ENCODE measurements at places on chromosomes 3 and 15.

GRCh38 chr3:179743913-179744312 is 91.1 kb downstream of the USP13 start:
- no peak for DNase-seq

DNA sequence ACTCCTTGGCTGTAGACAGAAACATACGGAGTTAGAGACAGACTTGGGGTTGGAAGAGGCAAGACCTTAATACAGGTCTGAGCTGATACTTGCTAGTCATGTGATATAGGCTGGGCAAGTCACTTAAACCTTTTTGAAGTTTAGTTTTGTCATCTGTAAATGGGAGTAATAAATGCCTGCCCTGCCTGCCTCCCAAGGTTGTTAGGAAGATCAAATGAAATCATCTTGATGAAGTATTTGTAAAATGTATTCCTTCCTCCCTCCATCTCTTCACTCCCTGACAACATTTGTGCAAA is 2.9 kb downstream of the PXK start:
- DNase-seq: no peak

- DNase-seq: no peak
These were observed 101.6 kb upstream of the LPP start for GRCh38 chr3:188052169-188053035.

DNA sequence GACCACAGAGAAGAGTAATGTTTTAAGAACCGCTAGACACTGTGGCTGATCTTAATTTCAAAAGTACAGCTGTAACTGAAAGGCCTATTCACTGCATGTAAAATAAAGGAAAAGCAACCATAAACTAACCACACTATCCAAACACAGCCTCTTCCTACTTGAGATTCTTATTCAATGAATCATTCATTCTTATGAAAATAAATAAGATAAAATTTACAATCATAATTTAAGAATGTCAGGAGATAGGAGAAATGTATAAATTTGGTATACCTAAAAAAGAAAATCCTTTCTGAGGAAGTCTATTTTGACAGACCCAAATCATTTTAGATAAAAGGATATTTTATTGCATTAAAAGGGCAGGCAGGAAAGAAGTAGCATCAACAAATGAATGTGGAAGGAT is 533.5 kb upstream of the ZNF385D start:
- DNase-seq: no peak

DNA sequence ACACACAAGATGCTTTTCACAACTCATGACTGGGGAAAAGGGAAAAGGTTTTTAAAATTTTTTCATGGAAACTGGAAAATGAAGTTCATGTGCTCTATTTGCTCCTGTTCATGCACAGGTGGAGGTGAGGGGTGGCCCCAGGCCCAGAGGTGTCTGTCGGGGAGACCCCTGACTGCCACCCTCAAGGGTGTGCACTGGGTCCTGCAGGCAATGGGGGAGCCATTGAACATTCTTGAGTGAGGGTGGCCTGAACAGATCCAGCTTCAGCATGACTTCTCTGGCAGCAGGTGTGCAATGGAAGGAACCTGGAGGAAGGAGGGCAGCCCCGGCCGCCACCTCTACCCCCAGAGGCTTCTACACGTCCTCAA is 145.3 kb upstream of the IQSEC1 start:
- DNase-seq: no peak

- DNase-seq: no peak
These were observed 65.0 kb upstream of the IQSEC1 start for GRCh38 chr3:13137941-13138832.

DNA sequence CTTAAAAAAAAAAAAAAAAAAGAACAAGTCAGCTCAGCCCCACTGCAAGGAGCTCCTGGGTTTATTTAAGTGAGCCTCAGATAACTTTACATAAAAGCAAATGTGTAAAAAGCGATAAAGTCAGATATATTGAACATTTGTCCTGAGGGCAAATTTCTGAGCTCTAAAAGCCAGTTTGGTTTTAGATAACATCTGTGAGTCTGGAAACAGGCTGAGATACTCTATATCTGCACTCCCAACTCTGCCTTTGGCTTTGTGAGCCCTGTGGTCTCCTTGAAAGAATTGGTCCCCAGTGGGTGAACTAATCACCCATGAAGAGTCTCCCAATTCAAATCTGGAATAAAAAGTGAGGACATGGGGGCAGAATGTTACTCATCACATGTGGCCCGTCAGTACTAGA is 104.6 kb downstream of the APBA2 start:
- no peak for DNase-seq

- no peak for DNase-seq
These were observed 211.6 kb downstream of the TNIK start for GRCh38 chr3:171248426-171249111.

DNA sequence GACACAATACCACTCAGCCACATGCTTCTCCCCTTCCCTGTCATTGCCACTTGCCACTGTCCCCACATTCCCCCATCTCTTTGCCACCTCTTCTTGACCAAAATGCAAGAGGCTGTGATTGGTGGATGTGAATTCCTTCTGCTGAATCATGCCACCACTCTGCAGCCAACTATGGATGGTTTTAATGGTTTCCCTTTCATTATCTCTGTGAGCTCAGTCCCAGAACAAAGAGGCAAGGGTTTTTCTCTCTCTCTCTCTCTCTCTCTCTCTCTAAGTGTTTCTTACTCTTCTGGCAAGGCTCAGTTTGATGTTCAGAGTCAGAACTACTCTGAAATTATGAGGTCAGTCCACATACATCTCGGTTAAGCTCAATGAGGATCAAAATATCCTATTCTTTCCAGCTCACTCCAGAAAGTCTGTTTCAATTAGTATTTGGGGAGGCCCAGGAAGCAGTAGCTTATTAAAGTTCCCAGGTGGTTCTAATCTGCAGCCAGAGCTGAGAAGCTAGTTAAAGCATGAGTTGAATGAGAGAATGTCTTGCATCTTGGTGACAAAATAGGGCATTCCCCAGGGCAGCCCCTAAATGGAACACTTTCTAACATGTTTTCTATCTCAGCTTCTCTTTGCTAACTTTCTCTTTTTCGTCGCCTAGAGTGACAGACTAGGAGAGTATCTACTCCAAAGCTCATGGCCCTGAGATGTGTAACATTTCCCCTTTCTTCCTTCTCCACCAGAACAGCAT is 8.5 kb upstream of the ILDR1 start:
- no peak for DNase-seq

DNA sequence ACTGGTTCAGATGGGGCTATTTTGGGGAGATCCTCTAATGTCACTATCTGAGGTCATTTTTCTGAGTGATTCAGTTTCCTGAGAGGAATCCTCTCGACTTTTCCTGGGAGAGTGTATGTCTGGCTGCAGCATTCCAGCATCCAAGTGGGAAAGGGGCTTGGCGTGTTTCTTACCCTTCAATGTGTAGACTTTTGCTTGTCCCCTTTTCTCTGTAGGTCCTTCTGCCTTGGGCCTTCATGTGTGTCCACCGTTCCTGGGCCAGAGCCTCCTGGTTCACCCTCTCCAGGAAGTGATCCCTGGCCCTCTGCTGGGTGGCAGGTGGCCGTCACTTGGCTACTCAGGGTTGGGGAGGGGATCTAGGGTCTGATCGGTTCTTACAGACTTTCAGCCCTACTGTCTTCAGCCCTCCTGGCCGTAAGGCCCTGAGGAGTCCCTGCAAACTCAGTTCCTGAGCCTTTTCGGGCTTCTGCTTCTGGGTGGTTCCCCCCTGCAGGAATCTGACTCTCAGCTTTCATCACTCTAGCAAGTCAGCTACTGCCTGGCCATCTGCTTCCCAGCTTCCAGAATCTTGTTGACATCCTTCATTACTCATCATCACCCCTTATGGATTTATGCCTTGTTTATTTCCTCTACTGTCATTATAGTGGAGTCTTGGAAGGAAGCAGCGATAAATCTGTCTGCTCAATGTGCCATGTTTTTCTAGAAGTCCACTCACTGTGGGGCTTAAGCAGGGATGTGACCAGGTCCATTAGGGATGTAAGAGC is 36.5 kb downstream of the GOLGA6L10 start:
- no peak for DNase-seq

GRCh38 chr15:89095073-89095472 is 6.8 kb downstream of the ABHD2 start:
- no peak for DNase-seq

DNA sequence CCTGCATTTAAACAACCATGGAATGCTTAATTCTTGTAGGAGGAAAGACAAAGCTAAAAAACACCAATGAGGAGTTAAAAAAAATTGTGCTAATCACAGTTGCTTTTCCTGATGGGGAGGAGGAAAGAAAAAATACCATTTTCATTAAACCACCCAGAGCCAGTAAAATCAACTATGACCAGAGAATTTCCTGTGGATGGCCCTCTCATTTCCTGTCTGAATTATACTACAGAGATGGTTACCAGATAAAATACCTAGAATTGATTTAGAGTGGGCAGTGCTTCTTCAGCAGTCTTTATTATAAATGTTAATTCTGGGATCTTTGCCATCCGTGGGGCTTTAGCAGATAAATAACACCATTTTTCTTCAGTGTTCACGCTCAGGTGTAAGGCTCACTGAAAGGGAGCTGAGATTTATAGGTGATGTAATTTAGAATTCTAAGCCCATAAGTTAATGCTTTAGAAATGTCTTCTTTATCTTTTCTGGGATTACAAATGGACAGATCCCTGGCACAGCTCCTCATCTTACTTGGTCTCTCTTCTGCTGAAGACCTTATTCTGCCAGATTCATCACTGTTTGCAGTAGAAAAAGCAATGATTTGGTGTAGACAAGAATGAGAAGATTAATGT is 37.9 kb downstream of the RETNLB start:
- no peak for DNase-seq

DNA sequence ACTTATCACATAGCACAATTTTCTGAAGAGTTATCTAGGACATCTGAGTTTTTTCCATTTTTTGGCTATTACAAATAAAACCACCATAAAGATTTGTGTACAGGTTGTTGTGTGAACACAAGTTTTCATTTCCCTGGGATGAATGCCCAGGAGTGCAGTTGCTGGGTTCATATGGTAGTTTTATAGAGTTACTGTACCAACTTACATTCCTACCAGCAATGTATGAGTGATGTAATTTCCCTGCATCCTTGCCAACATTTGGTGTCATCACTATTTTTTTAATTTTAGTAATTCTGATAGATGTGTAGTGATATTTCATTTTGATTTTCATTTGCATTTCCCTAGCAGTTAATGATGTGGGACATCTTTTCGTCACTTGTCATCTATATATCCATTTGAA is 20.5 kb downstream of the FILIP1L start:
- DNase-seq: no peak

DNA sequence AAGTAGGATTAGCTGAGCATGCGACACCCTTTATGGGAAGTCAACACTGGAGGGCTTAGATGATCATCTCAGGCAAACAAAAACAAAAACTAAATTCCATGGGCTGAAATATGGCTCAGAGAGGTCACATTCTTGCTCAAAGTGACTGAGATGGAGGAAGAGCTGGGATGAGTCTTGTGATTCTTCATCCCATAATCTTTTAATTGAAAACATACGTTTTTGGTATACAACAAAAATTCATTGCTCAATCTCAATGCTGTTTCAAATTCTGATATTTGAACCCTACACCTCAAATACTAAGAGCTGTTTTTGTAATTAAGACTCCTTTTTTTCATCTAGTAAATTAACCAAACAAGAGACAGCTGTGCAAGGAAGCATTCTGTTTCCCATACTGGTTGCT is 257.0 kb downstream of the NR1D2 start:
- no peak for DNase-seq

GRCh38 chr3:117200962-117201361 is 491.4 kb downstream of the TUSC7 start:
- no peak for DNase-seq

- no peak for DNase-seq
These were observed 57.5 kb upstream of the TMCO5A start for GRCh38 chr15:37876900-37877299.

- no peak for DNase-seq
These were observed 5.5 kb upstream of the BUB1B start for GRCh38 chr15:40155270-40155910.

- no peak for DNase-seq
These were observed 102.2 kb downstream of the AQP9 start for GRCh38 chr15:58240191-58240932.

DNA sequence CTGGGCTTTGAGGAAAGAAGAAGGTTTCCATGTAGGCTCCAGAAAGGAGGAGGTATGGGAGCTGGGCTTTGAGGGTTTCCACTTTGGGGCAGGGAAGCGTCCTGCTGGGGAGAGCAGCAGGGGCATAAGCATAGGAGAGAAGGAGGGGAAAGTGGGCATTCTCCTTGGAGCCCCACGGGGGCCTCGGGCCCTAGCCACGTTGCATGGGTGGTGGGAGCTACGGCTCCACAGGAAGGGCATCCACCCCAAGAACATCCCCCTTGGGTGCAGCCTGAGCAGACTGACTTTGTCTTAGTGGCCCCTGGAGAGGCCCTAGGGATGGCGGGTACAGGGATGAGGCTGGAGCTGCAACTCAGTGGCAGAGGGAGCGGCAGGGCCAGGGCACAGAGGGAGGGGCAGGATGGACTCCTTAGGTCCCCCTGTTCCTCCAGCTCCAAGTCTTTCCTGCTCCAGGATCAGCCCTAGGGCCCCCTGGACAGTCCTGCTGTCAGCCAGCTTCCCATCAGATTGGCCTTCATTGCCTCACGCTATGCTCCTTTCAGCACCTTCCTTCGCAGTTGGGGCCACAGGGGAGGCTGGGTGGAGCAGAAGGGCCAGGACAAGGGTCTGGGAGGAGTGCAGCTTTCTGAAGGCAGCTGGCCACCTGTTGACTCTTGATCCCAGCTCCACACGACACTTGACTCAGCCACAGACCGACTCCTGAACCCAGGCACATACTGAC is 22.9 kb downstream of the PRR20G start:
- no peak for DNase-seq

GRCh38 chr3:140355481-140355880 is 322.4 kb upstream of the TRIM42 start:
- DNase-seq: no peak

DNA sequence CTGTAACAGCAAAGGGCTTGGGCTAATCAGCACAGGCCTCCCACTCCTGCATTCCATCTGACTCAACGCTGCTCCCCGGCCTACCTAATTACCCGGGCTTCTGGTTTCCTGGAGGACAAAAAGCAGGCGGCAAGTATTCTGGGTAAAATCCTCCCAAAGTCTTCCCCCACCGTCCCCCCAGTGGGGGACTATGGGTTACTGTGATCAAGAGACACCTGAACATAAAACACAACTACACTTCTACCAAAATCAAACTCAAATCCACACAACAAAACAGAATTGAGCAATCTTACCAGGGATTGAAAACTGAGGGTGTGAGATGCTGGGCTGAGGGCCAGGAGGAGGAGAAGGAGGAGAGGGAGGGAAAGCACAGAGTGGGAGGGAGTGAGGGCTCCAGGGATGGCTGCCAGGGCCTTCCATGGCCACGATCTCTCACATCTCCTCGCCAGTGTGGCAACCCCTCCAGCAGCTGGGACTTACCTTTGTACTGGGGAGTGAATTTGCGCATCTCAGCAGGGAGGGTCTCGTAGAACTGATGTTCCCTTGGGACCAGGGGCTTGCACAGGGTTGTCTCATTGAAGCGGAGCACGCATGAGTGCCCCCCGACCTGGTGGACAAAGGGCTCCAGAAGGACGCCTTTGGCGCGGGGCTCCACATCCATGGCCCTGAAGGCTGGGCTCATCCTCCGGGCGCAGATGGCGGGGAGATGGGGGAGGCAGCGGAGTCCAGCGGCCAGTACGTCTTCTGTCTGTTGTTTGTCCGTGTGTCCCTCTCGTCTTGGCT is 9.1 kb upstream of the NCKIPSD start:
- DNase-seq: no peak

All from activated naive CD8-positive, alpha-beta T cell treated with anti-CD3 and anti-CD28 coated beads, Interleukin-2, amount 50 U/mL, for 16 hours (primary cell).